ENCODE measurements at places on chromosomes 7 and 10.

DNA sequence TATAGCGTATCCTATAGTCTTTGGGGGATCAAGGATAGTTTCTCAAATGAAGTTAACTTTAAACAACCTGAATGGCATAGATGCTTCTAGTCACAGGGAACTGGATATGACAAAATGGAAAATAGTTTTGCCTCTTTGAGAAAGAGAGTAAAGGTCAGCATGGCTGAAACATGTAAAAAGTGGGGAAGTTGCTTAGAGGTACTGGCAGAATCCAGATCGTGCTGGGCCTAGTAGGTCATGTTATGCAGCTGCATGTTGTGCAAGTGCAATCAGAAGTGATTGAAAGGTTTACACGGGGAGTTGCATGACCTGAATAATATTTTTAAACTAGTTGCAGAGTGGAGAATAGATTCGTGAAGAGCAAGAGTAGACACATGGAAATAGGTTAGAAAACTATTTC lies 201.1 kb upstream of the HDAC9 start:
- no peak for DNase-seq

- DNase-seq = no peak
Measured at GRCh38 chr7:155524018-155524556, 22.3 kb downstream of the CNPY1 start.

DNA sequence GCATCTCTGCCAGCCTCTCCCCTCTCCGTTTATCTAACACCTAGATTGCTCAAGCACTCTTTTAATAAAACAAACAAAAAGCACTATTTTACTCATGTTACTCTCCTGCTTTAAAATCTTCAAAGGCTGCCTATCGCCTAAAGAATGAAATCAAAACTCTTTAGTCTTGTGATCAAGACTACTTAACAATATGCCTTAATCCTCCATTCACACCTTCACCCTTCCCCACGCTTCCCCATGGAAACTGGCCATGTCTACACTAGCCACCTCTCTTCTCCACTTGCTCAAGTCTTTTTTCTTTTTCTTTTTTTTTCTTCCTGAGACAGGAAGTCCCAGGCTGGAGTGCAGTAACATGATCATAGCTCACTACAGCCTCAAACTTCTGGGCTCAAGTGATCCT lies 47.8 kb upstream of the TMEM213 start:
- no peak for DNase-seq

DNA sequence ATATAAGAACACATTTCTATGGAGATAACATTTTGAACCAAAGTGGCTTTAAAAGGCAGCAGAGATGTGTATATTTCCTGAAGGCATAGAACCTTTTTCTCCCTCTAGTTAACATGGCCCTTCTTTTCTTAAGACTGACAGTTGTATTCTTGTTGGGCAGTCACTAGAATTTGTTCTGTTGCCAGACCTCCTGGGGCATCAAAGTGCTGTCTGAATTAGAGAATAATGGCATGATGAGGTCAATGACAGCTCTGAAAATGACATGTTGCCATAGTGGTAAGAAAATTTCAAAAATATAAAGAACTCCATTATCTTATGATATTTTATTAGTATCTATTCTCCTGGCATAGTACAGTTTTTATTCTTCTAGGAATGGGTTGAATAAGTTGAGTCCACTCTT lies 446.7 kb downstream of the NRG3 start:
- DNase-seq = no peak

DNA sequence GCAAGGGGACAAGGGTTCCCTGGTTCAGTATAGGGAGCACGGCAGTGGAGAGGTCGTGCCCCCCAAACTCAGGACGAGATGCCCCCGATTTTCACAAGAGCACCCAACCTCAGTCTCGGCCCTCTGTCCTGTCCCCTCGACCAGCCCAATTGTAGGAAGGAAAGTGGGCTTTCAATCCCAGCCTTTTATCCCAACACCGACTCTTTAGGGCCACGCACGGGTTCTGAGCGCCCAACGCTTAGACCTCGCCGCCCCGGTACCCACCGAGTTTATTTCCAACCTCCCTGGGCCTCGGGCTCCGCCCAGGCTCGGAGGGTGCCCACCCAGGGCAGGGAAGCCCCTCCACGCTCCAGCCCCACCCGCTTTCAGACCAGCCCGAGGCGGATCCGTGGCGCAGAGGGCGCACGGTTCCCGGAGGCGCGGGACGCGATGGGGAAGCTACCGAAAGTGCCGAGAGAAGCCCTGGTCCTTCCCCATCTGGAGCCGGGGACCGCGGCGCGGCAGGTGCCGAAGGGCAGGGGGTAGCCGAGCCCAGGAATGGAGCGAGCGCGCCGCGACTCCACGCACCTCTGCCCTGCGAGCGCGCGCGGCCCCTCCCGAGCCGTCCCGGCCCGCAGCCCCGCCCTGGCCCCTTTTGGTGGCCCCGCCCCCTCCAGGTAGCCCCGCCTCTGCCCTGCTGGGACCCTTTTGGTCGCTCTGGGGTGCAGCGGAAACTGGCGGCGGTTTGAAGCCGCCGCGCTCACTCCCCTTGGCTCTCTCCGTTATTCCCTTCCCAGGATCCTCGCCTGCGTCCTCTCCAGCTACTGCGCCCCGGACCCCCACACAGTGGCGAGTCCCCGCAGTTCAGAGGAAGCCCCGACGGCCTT lies 20.4 kb downstream of the GRID2IP start:
- peak; percentile 73 for DNase-seq

DNA sequence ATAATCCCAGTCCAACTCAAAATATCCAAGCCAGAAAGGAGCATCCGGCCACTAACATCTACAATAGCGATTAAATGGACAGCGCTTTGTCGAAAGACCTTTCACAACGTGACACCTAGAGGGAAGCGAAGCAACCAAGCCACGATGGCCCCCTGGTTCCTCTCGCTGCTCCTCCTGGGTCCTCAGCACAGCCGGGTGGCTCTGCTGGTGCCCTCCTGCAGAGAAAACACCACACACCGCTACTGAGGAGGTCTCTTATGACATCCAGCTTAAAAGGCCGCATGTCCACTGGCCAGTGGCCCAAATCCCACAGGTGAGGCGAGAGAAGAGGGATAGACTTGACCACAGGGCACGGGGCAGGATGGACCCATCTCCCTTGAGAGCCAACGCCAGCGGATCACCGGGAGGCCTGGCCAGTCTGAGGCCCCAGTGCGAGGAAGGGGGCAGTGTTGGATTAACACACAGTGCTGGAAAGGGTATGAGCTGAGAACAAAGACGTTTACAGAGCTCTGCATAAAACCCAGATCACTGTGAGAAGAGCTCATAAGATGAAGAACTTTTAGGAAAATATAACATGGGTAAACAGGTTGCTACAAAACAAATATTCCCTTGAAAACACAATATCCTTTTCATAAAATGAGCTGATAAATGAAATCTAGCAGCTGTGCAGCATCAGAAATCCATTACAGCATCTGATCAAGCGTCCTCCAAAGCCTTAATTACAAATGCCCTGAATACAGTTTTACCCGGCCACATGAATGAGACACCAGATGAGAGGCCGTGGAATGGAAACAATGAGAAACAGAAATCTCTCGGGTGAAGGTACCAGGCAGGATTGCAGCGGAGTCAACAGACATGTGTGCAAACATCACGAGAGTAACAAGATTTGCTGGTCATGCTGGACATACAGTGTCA lies 236.7 kb downstream of the DIP2C start:
- no peak for DNase-seq

DNA sequence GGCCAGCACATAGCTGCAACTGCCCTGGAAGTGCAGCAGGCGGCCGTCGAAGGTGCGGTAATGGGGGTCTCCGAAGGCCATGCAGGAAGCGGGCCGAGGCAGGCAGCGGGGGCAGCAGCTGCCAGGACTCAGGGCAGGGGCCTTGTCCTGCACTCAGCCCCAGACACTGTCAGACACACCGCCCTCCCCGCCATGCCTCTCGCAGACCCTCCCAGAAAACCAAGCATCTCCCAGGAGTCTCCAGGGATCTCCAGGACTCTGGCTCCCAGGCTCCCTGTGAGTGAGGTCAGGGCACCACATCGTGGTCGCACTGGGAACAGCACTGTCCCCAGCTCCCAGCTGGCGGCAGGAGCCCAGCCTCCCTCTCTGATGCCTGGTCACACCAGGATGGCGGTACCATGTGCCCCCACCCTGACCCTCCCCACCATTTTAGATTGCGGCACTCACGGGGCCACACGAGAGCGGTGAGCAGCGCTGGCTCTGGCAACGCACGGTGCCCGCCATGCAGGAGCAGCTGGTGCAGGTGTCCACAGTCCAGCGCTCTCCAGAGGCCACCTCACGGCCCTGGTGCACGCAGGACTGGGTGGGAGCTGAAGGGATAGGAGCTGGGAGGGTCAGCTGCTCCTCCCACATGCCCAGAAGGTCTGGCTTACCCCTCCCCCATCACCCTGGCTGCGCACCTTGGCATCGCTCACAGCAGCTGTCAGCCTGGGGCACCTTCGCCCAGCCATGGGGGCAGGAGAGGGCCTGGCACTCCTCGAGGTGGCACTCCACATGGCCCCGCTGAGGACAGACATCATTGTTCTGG lies 17.5 kb downstream of the ATP6V1F start:
- DNase-seq = peak; percentile 89

GRCh38 chr7:38169847-38170246 lies 8.2 kb upstream of the STARD3NL start:
- no peak for DNase-seq
